Fibroblast of the conjunctiva (primary cell): ENCODE measurements at places on chromosomes 2 and 18.

DNA sequence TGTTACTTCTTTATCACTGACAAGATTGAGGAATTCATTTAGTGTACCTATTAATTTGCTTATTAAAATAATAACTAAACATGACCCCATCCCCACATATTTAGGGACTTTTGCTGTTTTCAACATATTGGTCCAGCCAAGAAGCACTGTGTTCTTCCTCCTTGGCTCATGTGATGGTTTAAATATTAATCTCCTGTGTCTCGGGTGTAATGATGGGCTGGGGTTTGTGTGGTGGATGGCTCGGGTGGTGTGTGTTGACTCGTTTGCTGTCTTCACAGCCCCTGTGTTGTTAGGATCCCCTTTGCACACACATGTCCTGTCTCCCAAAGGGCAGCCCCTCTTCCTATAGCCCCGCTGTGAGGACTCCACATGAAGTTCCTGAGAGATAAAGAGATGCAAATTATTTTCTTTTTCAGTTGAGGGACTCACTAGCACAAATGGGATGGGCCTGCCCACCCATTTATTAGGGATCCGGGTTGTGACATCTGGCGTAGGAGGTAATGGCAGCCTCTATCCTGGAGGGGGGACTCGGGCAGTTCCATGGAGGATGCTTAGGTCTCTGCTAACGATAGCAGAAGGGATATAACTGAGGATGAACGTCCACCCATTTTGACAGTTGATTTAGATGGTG is 53.4 kb downstream of the FHOD3 start:
- no peak for DNase-seq

DNA sequence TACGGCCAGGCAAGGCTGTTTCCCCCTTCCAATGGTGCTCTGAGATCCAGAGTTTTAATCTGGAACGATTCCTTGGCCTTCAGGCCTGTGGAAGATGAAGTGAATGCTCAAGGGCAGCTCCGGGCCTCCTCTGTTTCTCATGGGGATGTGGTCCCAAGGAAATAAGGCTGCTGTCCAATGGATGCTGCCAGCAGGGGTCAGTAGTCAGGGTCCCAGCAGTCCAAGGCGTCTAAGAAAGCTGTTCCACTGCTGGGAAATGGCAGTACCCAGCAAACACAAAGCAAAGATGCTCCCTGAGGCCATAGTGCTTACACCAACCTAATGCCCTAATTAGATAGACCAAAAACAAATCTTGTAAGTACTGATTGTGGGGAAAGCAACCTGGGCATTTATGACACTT is 12.5 kb downstream of the NMS start:
- no peak for DNase-seq

DNA sequence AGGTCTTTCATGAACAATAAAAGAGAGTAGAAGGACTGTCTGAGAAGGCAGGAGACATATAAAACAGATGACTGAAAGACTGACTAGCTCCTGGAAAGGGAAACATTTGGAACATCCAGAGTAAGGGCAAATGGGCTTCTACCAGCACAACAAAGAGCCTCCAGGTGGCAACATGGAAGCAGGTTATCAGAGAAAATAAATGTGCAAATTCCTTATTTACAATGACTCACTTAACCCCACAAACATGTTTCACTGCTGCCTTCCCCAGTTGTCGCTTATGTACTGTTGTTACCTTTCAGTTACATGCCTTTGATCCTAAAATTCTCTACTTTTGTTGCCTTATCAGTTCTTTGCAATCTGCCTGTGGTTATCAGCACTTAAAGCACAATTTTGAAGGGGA is 117.0 kb downstream of the HIBCH start:
- DNase-seq, result no peak

GRCh38 chr2:230925879-230926765 is 1.1 kb upstream of the GPR55 start:
- DNase-seq, result no peak

- DNase-seq, result no peak
Measured at GRCh38 chr2:214192711-214193110, 218.1 kb upstream of the VWC2L start.

DNA sequence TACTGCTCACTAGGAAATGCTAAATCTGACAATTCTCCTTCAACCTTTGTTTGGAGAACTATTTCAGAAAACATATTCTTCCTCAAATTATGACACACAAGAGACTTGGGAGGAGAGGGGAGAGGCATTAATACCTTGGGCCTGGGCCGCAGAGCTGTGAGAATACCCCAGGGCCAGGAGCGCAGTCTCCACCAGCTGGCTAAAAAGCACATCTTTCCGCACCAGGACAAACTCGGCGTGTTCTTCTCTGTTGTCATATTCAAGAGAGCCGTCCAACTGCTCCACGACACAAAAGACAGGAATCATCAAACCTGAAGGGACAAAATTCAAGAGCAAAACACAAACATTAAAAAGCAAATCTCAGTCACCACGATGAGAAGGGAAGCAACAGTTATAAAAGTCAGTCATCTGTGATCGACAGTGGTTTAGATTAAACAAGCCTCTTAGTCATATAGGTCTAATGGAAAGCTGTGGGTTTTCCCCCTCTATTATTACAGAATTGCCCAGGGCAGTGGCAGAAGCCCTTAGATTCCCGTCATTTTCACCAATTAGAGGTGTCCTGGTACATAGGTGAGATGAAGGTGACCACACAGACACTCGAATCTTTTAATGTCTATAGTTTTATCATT is 24.4 kb downstream of the SATB2 start:
- DNase-seq, result no peak

GRCh38 chr18:50507120-50507590 is 52.7 kb upstream of the MAPK4 start:
- peak; percentile 8 for DNase-seq

- no peak for DNase-seq
Measured at GRCh38 chr2:57602733-57603132, 443.9 kb upstream of the VRK2 start.
